ENCODE measurements at places on chromosomes 5 and 9.

- DNase-seq = no peak
These were observed 105.9 kb downstream of the PAX5 start for GRCh38 chr9:36928210-36928609.

GRCh38 chr5:99102073-99102697 is 173.4 kb upstream of the CHD1 start:
- no peak for DNase-seq

DNA sequence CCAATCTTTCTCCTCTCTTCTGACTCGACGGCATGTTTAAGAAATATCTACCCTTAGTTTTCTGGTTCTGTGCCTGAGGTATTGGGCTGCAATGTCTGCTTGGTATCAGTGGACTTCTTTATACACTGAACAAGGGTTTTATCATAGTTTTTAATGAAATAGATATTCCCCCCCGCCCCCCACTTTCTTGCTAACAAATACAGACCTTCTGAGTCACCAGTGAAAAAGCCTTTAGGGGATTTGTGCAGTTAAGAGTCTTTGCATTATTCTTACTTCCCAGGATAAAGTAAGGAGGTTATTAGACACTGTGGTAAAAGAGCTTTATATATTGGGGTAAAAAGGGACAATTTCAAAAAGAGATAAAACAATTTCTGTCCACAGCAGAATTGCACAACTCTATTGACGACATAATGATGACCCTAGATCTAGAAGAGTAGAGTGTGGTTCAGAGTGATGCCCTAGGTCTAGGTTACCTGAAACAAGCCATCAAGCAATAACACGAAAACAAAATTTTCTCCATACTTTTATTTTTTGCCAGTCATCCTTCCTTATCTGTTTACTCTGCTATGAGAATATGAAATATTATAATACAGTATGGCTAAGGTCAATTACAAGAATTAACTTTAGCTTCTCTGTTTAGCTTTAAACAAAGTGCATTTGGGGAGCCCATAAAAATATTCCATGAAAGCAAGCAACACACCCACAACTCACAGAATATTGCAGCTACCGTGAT is 110.7 kb downstream of the PLK2 start:
- DNase-seq = no peak

DNA sequence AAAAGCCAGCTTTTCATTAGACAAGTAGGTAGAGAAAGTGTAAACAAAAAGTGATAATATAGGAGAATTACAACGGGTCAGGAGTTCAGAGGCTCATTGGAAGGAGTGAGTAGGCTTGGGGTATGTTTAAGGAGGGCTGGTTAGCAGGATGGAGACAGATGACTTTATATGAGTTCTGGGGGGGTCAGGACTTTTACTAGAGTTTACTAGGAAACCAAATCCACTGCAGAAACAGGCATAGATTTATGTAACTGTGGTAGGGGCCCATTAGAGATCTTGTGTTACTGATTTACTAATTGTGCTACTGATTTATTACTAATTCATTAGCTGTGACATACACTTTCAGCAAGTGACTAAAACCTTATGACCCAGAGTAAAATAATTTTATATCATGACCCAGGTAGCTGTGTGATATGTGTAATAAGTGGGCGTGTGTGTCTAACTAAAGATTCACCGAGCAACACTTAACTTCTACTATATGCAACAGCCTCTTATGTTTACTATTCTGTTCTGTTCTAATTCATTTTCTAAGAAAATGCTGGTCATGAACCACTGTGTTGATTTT is 73.5 kb downstream of the IQGAP2 start:
- DNase-seq = no peak

- DNase-seq = no peak
These were observed 72.2 kb downstream of the MED27 start for GRCh38 chr9:132007371-132008025.

Measured in myocyte (in vitro differentiated cells).